H9 (cell line): ENCODE measurements at places on chromosomes 12 and 14. TPM values are rescaled to one million over a fixed set of nuclear protein-coding genes. Genes with fewer than 3 reads are reported as not detected.

Gene FAM222A
- 2.8 and 3.2 TPM in 2 replicates for total RNA-seq

Gene ARID2
- 61.9 and 63.8 TPM in 2 replicates for total RNA-seq

Gene AP1G2
- total RNA-seq: 107 and 121 TPM in 2 replicates

Gene SELPLG
- 0.09 and 0.15 TPM in 2 replicates for total RNA-seq

Gene RHEBL1
- 4.0 and 4.1 TPM in 2 replicates for total RNA-seq

Gene ACOT4
- total RNA-seq: 1.8 and 1.9 TPM in 2 replicates

Gene SERPINA12
- total RNA-seq: not detected in 2 replicates

Gene TSPAN9
- 16.8 and 19.0 TPM in 2 replicates for total RNA-seq

Gene VASH1
- total RNA-seq: 5.8 and 6.2 TPM in 2 replicates

Gene HPD
- 0.22 TPM in 1 of 2 replicates, not detected in the other for total RNA-seq

Gene CDC42BPB
- 97.3 and 103 TPM in 2 replicates for total RNA-seq

Gene ALX1
- total RNA-seq: 2.1 and 3.2 TPM in 2 replicates

Gene NRIP2
- total RNA-seq: 0.15 TPM in 2 replicates

Gene C14orf132
- total RNA-seq: 5.7 and 7.7 TPM in 2 replicates

Gene ANO4
- 5.7 and 6.1 TPM in 2 replicates for total RNA-seq

Gene SLC25A21
- 5.8 and 7.1 TPM in 2 replicates for total RNA-seq

Gene RERGL
- not detected in 2 replicates for total RNA-seq

Gene GLT1D1
- 6.7 and 7.0 TPM in 2 replicates for total RNA-seq

Gene TSFM
- 50.2 and 53.3 TPM in 2 replicates for total RNA-seq

Gene ZNF10
- total RNA-seq: 15.3 and 17.3 TPM in 2 replicates

Gene CLEC1B
- not detected in 2 replicates for total RNA-seq

Gene SSTR1
- total RNA-seq: 0.90 and 0.98 TPM in 2 replicates

Gene PRH1
- 14.9 and 15.8 TPM in 2 replicates for total RNA-seq

Gene SERPINA10
- total RNA-seq: not detected in 2 replicates

Gene GLIPR1L1
- 1.9 and 3.2 TPM in 2 replicates for total RNA-seq

Gene NANOG
- total RNA-seq: 199 and 211 TPM in 2 replicates

Gene APOF
- total RNA-seq: not detected in 2 replicates

Gene CCDC196
- not detected in 2 replicates for total RNA-seq

Gene LIN7A
- 18.3 and 18.4 TPM in 2 replicates for total RNA-seq

Gene BTG1
- total RNA-seq: 32.0 and 32.7 TPM in 2 replicates

Gene KLHL33
- total RNA-seq: 0.04 TPM in 2 replicates

Gene ITGB7
- total RNA-seq: 0.26 and 0.39 TPM in 2 replicates

Gene PRKAG1
- total RNA-seq: 34.8 and 36.7 TPM in 2 replicates

Gene GSKIP
- total RNA-seq: 28.6 and 34.0 TPM in 2 replicates

Gene PSMB11
- not detected in 2 replicates for total RNA-seq
